Activated CD4-positive, alpha-beta T cell treated with anti-CD3 and anti-CD28 coated beads for 36 hours (primary cell): ENCODE measurements at places on chromosomes 4 and X. TPM values are rescaled to one million over a fixed set of nuclear protein-coding genes. Genes with fewer than 3 reads are reported as not detected.

The SPANXN4 gene
- not detected for total RNA-seq

The ZNF280C gene
- 8.6 TPM for total RNA-seq

The SULT1B1 gene
- total RNA-seq = 2.8 TPM

GRCh38 chr4:169209388-169209883, 61.3 kb downstream of the SH3RF1 start:
- no peak for DNase-seq

- DNase-seq = no peak
Measured at GRCh38 chr4:22268350-22269025, 247.4 kb downstream of the ADGRA3 start.

- DNase-seq = peak; percentile 55
Measured at GRCh38 chrX:53089224-53089842, 4.6 kb upstream of the KANTR start.

- DNase-seq = no peak
Measured at GRCh38 chr4:150348079-150348478, 233.9 kb upstream of the MAB21L2 start.

- DNase-seq = no peak
Measured at GRCh38 chr4:7313347-7313811, 121.0 kb downstream of the SORCS2 start.
